HFFc6 (cell line): ENCODE measurements at places on chromosomes 12 and 14. TPM values are rescaled to one million over a fixed set of nuclear protein-coding genes. Genes with fewer than 3 reads are reported as not detected.

DNA sequence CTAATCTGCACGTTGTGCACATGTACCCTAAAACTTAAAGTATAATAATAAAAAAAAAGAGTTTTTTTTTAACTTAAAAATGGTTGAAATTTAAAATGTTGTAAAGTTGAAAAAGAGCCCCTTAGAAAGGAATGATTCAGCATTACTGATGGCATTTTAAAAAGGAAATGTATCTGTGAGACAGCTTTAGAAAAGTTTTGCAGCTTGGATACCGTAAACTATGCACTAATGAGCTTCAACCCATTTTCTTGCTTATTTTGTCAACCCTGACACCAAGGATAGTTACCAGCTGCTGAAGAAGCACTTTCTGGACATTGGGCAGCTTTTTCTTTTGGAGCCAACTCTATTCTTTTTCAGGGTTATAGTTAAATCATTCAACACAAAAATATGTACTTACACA is 4.3 kb downstream of the BICD1 start:
- no peaks in the 10 kb centered on the region for H3K27me3 ChIP-seq
- H3K4me3 ChIP-seq = no peak overlapping the region
- peak overlapping the region; percentile 13; the same call in 1 of the 2 replicates for H3K27ac ChIP-seq
- H3K36me3 ChIP-seq = peaks cover 15% of the 10 kb centered on the region
- H3K4me1 ChIP-seq = peaks cover 59% of the 10 kb centered on the region

GRCh38 chr14:100594625-100594951 is 7.4 kb upstream of the BEGAIN start:
- DNase-seq = no peak
- no peaks in the 10 kb centered on the region for H3K36me3 ChIP-seq
- H3K4me1 ChIP-seq = no peaks in the 10 kb centered on the region
- no peak overlapping the region for H3K27ac ChIP-seq
- peaks cover 29% of the 10 kb centered on the region for H3K27me3 ChIP-seq

The SSTR1 gene
- total RNA-seq = 114 to 207 TPM (median 186 TPM) in 3 replicates

The LRR1 gene
- 16.0 to 25.4 TPM (median 24.0 TPM) in 3 replicates for total RNA-seq

The METTL3 gene
- total RNA-seq = 27.5 to 37.5 TPM (median 27.8 TPM) in 3 replicates

The TGM1 gene
- total RNA-seq = 0.97 to 2.0 TPM (median 1.2 TPM) in 3 replicates
